ENCODE measurements at places on chromosomes 2 and 18.

DNA sequence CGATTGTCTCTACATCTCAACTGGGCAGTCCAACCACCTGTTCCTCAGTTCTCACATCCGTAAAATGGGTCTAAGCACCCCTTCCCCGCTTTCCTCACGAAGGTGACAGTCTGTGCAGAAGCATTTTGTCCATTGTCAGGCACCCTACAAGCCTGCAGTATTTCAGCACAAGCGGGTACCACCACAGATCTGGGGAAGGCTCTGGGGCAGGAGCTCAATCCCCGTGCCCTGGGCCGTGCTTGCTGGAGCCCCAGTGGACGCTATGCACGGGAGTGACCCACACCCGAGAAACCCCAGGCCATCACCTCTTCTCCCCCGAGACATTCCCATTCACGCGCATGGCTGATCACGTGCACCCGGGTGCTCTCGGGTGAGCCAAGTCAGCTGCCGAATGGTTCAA, 137.7 kb upstream of the PXDN start:
- no peak for DNase-seq

- DNase-seq, result no peak
Observed at GRCh38 chr2:150081775-150082481, 405.5 kb downstream of the RND3 start.

GRCh38 chr2:177201919-177202346, 10.7 kb upstream of the HNRNPA3 start:
- DNase-seq, result no peak

DNA sequence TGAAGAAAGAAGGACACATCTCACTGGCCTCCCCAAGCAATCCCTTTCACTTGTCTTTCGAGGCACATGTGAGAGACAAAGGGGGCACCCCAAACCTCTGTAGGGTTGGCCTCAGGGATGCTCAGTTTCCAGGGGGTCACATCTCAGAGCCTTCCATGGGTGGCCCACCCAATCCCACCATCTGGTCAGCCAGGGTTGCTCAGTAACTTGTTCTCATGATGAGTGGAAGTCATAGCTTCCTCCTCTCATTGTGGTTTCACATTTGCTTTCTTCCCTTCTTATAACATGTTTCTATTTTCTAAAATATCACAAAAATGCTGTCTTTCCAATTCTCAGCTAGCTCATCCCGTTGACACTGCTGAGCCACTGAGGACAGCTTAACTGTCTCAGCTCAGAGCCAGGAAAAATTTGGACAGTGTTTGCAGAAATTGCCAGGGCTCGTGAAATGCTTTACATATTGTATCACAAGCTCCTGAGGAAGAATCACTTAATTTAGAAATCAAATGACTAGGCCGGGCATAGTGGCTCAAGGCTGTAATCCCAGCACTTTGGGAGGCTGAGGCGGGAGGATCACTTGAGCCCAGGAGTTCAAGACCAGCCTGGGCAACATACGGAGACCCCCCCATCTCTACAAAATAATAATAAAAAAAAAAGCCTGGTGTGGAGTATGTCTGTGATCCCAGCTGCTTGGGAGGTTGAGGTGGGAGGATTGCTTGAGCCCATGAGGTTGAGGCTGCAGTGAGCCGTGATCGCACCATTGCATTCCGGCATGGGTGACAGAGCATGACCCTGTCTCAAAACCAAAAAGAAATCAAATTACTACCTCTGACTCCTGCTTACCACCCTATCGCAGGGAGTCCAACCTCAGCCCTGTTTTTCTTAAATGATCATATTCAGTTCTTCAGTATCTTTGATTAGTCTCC, 129.3 kb downstream of the PRKCE start:
- DNase-seq, result no peak

GRCh38 chr2:85504778-85505261, 34.1 kb upstream of the MAT2A start:
- DNase-seq, result no peak

GRCh38 chr18:9239720-9240119, 94.9 kb upstream of the TWSG1 start:
- no peak for DNase-seq

DNA sequence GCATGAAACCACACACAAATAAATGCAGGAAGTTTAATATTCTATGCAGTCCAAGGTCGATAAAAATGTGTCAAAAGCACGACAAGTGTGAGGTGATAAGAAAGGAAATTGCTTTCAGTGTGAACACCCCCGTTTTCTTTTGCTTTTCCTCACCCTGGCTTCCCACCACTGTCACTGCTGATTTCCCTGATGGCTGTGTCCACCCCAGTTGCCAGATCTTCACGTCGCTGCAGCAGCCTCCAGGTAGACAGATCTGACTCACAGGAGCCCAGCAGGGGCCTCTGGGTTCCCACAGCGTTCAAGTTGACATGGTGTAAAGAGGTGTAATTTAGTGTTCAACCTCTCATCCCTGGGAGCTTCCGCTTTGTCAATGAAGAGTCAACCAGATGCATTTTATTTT, 128.0 kb upstream of the TACR1 start:
- DNase-seq, result no peak

- no peak for DNase-seq
Observed at GRCh38 chr18:48815179-48815515, 135.6 kb downstream of the SMAD7 start.

- no peak for DNase-seq
Observed at GRCh38 chr2:150494234-150494945, 6.9 kb upstream of the RND3 start.

All from CD4-positive, alpha-beta T cell (primary cell).